ENCODE measurements at places on chromosomes 11 and 22. TPM values are rescaled to one million over a fixed set of nuclear protein-coding genes. Genes with fewer than 3 reads are reported as not detected.

Gene QSER1
- total RNA-seq, result 15.2 TPM

Gene ARHGAP20
- 2.3 TPM for total RNA-seq

Gene CYP2D6
- total RNA-seq, result 0.56 TPM

Gene GGTLC3
- not detected for total RNA-seq

Gene MYO7A
- total RNA-seq, result under 0.01 TPM

Gene C11orf42
- not detected for total RNA-seq

Gene SLC22A25
- not detected for total RNA-seq

Gene OR51I1
- total RNA-seq, result not detected

Gene SAMM50
- 37.2 TPM for total RNA-seq

Gene PHF21B
- total RNA-seq, result not detected
